ENCODE measurements at places on chromosomes 7 and 10.

DNA sequence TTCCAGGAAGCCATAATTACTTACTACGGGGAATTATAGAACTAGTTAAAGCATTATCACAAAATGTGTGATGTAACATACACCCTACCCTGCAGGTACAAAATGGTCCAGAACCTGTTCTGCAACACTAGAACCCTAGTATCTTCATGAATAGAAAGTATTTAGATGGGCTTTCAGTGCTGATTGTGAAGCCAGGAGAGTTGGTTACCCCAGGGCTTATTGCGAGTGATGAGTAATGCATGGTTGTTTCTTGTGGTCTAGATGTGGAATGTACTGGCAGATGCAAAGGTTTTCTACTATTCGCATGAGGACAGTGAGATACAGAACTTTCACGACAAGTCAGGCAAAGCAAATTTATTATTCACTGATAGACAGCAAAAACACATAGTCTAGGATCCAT, 33.6 kb upstream of the AGR3 start:
- DNase-seq: peak; percentile 89

GRCh38 chr10:123537188-123537961, 128.8 kb upstream of the GPR26 start:
- DNase-seq: no peak

GRCh38 chr10:26407406-26407969, 30.7 kb upstream of the APBB1IP start:
- peak; percentile 48 for DNase-seq

DNA sequence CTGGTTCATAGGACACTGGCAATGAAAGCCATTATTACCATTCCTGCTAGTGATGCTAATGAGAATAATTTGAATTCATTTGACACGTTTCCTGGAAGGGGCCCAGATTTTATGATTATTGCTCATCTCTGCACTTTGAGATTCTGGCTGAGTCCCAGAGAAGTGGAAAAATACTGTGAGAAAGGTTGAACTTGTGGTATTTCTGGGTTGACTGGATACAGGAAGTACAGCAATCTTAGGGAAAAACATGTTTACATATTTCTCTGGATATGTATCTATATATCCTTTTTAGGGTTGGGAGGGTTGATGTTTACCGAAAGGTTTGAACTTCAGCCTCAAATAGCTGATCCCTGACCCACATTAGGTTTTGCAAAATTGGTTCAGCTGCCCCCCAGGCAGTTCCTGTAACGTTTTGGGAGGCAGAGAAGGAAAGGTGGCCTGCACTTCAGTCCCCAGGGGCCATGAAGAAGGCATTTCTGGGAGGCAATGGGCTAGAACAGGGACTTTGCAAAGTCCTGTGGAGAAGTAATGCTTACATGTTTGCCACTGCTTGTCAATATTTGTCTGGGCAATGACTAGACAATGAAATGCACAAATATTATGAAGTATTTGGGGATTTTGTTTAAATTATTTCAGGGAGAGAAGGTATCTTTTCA, 253.7 kb upstream of the PITRM1 start:
- DNase-seq: peak; percentile 84

DNA sequence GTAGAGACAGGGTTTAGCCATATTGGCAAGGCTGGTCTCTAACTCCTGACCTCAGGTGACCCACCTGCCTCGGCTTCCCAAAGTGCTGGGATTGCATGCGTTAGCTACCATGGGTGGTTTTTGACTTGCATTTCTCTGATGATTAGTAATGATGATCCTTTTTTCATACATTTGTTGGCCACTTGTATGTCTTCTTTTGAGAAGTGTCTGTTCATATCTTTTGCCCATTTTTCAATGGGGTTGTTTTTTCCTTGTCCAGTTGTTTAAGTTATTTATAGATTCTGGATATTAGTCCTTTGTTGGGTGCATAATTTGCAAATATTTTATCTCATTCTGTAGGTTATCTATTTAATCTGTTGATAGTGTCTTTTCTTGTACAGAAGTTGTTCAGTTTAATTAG, 4.3 kb upstream of the OR13A1 start:
- no peak for DNase-seq

DNA sequence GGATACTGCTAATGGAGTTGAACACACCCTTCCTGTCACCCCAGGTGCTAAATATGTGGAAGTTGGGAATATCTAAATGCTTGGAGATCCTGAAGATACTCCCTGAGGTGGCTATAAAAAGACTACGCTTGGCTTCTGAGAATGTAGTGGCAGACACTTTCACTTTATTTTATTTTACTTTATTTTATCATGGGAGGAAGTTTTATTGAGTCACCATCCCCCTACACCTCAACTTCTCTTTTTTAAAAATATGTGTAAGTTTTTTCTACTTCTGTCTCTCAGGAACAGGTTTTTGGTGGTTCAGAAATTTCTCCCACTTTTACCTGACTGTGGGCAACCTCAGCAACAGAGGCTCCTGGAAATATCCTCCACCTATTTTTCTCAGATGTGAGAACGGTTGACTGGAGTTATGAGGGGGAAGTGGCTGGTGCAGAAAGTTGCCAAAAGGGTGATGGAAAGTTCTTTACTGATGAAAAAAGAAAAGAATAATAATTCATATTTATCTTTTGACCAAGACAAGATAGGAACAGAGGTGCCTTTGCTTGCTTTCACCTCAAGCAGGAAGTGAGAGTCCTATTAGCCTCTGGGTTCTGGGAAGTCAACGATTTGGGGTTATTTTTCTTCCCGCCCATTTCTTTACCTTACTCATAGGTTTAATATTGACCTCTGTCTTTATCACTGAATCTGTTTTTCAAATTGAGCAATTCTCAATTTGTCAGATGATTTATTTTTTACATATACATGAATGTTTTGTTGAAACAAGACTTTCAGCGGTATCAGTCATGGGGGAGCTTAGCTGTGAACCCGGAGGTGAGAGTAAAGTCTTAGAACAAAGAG, 103.6 kb downstream of the AHR start:
- DNase-seq: no peak

GRCh38 chr10:98649170-98649569, 202.4 kb upstream of the HPS1 start:
- no peak for DNase-seq

DNA sequence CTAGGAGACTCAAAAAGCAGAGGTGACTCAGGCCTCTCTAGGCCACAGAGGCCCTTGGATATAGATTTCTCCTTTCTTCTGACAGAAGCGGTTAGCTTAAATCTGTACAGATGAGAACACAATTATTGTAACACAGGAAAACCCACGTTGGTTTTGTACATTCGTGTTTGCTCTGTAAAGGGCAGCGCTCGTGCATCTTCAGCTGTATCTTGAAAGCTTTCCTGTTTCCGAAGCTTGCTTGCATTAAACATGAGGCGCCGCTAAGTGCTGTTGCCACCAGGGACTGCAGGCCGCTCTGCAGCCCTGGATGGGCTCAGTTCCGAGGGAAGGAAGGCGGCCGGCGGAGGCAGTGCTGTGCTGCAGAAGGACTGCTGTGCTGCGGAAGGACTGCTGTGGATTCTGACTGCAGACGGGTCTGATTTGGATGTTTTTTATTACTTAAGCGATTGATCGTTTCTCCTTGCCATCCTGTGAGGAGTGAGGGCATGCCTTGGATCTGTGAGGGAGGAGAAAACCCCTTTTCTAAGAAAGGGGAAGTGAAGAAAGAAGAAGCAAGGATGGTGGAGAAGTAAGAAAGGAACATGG, 53.3 kb downstream of the FHIP2A start:
- DNase-seq: peak; percentile 80

- DNase-seq: no peak
Observed at GRCh38 chr10:30529373-30529998, 95.5 kb downstream of the MAP3K8 start.

Measured in cardiac fibroblast (primary cell).